ENCODE measurements at places on chromosomes 1 and 21.

DNA sequence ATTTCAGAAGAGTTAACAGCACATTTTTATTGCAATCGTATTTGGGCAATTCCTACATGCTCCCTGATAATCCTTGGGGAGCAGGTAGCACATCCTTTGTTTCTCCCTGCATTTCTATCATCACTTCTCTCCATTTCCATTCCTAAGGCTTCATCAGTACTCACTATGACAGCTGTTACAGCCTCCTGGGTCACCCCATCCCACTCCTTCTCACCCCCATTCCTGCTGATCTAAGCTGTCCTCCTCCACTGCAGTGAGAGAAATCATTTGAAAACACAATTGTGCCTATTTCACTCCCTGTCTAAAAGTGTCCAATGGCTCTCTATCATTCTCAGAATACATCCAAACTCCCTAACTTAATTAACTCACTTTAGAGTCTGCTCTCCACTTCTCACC, 17.0 kb upstream of the TSPAN1 start:
- DNase-seq: no peak

DNA sequence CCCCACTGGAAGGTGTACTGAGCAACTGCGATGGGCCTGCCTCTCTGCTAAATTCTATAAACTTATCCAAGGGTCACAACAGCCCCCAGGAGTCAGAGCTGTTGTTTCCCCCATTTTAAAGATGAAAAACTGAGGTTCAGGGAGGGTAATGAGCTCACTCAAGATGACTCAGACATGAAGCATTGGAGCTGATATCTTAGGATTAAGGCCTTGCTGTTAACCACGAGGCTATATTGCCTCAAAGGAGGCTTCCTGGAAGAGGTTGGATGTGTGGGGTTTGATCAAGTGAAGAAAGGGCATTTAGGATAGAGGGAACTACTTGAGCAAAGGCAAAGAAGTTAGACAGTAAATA, 6.7 kb downstream of the LDLRAP1 start:
- no peak for DNase-seq

- DNase-seq: peak; percentile 20
These were observed 96.9 kb upstream of the AKT3 start for GRCh38 chr1:243946946-243947345.

- no peak for DNase-seq
These were observed 357.0 kb upstream of the PRMT6 start for GRCh38 chr1:106699433-106699832.

- no peak for DNase-seq
These were observed 66.2 kb downstream of the SCCPDH start for GRCh38 chr1:246790364-246790763.

- no peak for DNase-seq
These were observed 28.7 kb downstream of the FAM89A start for GRCh38 chr1:231011360-231011759.

DNA sequence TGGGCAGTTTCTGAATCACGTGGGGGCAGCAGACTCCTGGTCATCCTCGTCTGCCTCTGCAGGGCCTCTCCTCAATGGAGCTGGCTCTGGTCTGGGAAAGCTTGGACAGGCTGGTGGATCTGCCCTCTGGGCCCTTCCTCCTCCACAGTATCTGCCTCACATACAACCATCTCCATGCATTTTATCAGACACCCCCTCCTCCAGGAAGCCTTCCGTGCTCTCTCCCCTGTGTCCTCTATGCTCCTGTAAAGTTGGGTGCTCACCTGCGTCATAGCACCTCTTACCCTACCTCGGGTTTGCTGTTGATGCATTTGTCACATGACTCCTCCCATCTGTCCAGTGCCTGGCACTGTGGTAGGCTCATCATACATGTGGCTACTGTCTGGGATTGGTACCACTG, 95.7 kb upstream of the TMEM51 start:
- DNase-seq: no peak

DNA sequence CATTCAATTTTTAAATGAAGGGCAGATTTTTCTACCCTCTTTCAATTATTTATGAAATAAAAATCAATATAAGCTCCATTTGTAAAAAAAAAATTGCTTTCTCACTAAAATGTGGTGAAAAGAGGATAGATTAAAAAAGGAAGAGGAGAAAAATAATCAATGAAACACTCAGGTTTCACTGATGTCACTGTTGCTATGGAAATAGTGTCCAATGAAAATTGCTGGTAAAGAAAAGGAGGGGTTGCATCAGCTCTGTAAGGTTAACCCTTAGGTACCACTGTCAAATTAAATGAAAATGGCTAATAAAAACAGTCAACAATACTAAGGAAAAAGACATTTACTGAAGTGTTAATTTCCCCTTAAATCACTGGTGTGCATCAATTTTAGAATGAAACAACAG, 91.6 kb upstream of the TTC39A start:
- no peak for DNase-seq

DNA sequence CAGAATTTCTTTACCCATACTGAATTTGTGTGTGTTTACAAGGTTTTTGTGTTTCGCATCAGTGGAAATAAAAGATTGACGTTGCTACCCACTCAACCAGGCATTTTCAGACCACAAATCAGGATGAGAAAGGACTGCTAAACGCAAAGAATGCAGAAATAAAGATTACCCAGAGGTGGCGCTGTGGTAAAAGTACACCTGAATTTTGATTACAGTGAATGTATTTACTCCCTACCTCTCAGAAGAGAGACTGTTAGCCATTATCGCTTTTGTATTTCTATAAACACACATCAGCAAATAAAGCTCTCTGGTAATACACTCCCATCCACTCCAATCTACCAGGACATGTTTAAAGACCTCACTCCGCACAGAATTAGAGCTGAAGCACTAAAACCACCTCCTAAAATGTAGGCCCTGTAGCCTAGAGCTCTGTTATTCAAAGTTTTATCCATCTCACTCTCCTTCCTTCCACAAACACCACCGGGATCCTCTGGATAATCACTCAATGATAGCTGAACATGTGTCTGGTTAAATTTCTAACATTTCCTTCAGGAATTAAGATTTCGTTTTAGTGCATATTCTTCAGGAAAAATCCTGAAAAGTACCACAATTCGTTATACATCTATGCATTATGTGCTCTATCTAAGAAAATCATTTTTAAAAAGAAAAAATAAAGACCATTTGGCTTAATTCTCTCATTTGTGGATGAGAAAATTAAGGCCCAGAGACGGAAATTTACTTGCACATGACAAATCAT, 2.5 kb upstream of the LMO4 start:
- peak; percentile 51 for DNase-seq

DNA sequence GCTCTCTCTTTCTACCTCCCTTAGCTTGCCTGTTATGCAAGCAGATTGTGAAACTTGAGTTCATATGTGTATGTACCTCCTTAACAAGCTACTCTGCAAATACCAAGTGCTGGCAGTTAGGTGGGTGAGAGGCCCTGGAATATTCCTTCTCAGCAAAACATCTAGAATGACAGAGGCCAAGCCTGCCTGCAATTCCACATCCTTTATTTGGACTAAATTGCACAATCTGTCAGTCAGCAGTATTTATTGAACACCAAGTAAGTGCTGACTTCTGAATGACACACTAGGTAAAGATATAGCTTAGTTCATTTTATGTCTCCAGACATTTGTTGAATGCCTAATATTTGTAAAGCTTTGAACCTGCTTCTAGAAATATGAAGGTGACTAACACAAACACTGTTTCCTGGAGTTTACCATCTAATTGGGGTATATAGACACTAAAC, 87.5 kb downstream of the RGL1 start:
- no peak for DNase-seq

DNA sequence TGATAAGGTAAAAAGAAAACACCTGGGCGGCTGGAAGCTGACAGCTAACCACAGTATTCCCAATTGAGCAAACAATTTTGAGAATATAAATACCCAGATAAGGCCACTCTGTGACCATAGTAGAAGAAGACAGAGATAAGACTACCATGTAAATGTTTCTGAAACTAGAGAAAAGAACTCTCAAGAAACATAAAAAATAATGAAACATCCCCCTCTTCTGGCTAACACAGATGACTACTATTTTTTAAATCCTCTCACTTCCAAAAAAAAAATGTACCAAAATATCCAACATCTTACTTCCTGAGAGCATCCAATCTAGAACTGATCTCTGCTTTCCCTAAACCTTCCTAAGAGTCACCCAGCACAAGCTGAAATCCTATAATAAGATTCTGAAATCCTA, 125.9 kb downstream of the HFM1 start:
- DNase-seq: no peak

- no peak for DNase-seq
These were observed 105.3 kb upstream of the DPT start for GRCh38 chr1:168834225-168834872.

- DNase-seq: no peak
These were observed 104.0 kb upstream of the ZNF678 start for GRCh38 chr1:227459326-227459841.

DNA sequence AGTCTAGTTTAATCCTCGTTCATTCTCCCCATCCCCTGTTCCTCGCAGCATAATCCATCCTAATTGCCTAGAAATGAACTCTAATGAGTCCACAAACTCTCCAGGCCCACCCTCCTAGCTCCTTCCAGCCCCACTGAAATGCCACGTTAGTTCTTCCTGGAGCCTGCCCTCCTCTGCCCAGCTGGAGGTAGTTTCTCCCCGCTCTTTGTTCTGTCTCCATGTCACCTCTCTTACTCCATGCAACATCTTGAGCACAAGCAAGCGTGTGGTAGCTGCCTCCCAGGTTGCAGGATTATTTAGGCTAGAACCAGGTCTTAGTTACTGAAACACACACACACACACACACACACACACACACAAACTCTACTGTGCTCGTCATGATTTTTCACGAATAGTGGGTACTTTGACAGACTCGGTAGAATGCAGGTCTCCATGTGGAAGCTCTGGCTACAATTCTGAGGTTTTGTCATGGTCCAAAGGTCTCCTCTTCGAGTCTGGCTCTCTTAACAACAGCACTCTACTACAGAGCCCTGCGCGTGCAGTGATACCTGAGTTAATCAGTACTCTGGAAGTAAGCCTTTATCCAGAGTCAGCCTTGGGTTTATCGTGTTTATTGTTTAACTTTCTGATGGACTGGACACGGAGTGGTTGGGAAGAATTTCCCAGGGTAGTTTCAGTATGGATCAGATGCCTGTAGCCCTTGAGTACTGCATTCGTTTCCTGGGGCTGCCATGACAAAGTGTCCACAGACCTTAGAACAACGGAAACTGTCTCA, 27.5 kb downstream of the HUNK start:
- DNase-seq: no peak

GRCh38 chr1:237205400-237206064, 163.5 kb downstream of the RYR2 start:
- DNase-seq: no peak

GRCh38 chr1:51567653-51568052, 48.6 kb upstream of the EPS15 start:
- DNase-seq: no peak

DNA sequence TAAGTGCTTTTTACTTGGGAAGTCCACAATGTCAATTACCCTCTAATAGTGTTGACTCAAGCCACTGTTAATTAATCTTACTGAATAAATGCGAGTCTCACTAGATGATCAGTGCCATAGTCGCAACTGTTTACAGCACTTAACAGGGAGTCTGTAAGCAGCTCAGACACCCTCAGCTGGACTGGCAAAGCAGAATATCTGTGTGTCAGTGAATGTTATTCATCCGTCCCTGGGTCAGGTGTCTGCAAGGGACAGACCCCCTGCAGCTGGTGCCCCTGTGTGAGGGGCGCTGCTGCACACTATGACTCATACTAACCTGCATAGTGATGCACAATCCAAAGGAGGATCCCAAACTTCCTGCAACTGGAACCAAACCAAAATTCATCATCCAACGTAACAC, 306.5 kb downstream of the HHIPL2 start:
- DNase-seq: no peak

DNA sequence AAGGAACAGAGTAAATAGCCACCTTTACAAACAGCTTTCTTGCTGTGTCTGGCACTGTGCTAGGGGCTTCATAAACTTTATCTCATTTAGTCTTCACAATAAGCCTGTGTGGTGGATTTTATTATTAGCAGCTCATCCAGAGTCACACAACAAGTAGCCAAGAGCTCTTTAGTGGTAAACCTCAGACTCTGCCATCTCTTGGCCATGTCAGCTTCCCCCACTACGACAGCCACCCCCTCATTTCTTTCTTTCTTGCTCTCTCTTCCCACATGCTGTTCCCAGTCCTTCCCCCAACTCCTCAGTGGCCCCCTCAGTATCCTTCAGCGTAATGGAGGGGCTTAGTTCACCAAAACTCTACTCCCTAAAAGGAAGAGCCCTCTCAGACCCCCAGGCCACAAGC, 1.2 kb upstream of the ZNF683 start:
- no peak for DNase-seq

GRCh38 chr21:28913071-28913470, 79.6 kb downstream of the LTN1 start:
- DNase-seq: no peak

- DNase-seq: no peak
These were observed 206.6 kb downstream of the APP start for GRCh38 chr21:25964015-25964414.

GRCh38 chr1:202214089-202214843, 20.7 kb downstream of the LGR6 start:
- no peak for DNase-seq

DNA sequence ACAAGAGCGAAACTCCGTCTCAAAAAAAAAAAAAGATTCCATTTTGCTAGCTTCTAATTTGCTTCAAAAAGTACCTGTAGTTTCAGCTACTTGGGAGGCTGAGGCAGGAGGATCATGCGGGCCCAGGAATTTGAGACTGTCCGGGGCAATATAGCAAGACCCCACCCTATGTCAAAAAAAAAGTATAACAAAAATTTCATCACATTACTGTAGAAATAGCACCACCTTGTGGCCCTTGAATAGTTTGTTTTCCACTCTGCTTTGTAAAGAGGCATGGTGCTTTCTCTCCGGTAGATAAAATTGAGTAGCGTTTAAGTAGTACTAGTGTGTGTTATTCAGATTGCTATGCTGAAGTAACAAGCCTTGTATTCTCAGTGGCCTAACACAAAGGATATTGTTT, 18.2 kb upstream of the MSTO1 start:
- DNase-seq: no peak

GRCh38 chr1:218350801-218351266, 5.7 kb downstream of the TGFB2 start:
- DNase-seq: no peak

DNA sequence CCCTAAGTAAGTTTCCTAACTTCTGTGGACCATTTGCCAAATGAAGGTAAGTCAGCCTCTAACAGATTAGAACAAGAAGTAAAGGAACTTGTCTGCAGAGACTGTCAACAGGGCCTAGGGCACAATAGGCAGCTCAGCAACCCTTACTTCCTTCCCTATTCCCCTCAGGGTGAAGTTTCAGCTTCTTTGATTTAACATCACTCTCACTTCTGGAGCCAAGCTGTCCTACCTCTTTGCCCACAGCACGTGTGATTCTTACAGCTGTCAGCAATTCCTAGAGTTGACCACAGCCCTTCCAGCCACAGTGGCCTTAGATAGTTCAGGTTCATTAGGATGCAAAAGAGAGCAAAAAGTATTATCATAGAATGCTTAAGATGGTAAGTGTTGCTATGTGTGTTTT, 7.6 kb upstream of the EIF4G3 start:
- no peak for DNase-seq

DNA sequence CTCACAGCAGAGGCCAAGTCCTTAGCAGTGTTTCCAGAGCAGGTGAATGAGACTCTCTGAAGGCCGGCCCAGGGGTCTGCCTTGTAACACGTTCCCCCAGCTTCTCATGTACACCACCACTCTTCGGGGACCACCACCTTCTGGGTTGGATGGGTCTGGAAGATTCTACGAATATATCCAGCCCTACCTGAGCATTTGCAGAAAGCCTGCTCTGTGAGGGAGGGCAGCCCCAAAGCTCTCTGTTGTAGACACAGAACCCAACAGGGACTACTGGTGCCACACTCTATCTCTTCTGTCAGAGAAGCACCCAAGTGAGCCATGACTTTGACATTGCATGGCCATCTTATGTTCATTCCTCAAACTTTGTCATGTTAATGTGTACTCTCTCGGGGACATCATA, 61.8 kb downstream of the CD247 start:
- DNase-seq: no peak

Measured in activated naive CD4-positive, alpha-beta T cell treated with anti-CD3 and anti-CD28 coated beads, Interleukin-2, amount 50 U/mL, for 72 hours (primary cell).